Right atrium auricular region (tissue), 2 donors: ENCODE measurements at places on chromosomes 2 and 18. TPM values are rescaled to one million over a fixed set of nuclear protein-coding genes. Genes with fewer than 3 reads are reported as not detected.

DNA sequence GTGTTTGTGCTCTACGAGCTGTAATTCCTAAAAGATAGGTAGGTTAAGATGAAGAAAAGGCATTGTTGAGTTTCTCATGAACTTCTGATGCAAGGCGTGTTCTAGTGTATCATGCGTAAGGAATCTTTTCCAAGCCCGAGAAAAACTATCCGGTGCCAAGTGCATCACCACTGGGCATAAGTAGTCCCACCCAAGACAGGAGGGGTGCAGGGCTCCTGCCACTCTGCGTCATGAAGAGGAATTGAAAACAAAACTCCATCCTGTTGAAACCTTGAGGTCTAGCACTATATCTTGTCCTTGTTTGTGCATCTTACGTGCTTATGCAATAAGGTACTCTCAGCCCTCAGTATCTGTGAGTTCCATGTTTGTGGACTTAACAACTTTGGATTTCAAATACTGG lies 45.7 kb downstream of the RAB31 start:
- DNase-seq: no peak

TTC32 gene
- 6.6 TPM for total RNA-seq

- DNase-seq: no peak
Measured at GRCh38 chr2:30947686-30948085, 140.4 kb upstream of the CAPN13 start.

GRCh38 chr2:100812116-100812515 lies 7.8 kb upstream of the NPAS2 start:
- DNase-seq: no peak

GPR148 gene
- not detected for total RNA-seq

DNA sequence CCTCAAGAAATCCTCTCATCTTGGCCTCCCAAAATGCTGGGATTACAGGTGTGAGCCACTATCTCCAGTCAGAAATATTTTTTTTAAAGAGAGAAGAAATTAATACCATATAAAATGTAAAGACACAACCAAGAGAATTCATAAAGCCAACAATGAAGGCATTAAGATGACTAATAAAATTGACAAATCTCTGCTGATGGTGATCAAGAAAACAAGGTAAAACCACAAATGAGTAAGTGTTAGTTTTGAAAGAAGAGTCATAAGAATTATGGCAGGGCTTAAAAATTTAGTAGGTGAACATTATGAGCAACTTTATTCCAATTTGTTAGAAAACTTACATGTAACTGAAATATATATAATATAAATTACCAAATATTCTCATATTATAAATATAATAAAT lies 752.8 kb upstream of the CELF4 start:
- no peak for DNase-seq

DNA sequence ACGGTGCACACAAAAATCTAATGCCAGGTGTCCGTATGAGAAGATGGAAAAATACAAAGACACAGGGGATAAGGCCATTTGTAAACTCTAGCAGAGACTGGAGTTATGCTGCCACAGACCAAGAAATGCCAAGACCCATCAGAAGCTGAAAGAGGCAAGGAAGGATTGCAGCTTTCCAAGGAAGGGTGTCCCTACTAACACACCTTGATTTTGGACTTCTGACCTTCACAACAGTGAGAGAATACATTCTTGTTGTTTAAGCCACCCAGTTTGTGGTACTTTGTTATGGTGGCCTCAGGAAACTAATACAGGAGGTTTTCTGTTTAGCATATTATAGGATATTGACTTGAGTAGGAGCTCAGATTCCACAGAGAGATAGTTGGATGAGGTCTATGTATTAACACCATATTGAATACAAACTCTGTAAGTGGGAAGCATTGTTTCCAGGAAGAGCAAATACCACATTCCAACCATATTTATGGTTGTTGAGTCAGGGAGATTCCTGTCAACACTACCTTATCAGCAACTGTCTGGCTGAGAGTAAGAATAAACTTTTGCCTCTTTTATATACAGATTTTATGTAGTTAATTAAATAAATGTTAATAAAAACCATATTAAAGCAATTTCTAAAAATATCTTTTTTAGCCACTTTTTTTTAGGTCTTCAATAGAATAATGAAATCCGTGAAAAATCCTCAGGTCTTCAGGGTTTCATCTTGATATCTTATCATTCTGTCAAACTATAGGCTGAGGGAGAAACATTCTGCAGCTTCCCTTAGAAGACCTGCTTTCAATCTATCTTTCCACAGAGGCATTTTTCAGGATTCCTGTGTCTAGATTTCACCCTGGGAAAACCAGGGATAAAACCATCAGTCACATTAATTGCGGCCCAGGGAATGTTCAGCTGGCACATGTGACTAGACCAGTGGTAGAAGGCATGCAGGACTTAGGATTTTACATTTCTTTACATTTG lies 35.4 kb upstream of the HNMT start:
- DNase-seq: no peak

GRCh38 chr2:53670331-53670730 lies 97.3 kb upstream of the CHAC2 start:
- no peak for DNase-seq

GRCh38 chr2:240961910-240962299 lies 36.5 kb upstream of the SNED1 start:
- no peak for DNase-seq

DNA sequence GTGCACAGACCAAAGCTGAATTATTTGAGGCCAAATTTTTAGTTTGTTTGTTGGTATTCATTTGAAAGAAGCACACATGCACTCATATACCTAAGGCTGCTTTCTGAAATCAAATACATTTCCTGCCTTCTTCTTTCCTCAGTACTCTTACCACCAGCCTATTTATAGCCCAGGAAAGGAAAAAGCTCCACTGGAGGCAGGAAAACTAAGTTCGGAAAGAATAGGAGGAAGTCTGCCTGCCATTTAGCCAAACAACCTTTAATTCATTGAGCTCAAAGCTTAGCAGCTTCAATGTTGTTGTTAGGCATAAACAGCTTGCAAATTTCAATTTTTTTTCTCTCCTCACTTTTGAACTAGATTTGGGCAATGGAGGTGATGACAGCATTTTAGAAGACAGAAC lies 40.4 kb upstream of the RASGRP3 start:
- DNase-seq: no peak

- DNase-seq: no peak
Measured at GRCh38 chr18:60113396-60113795, 213.6 kb downstream of the PMAIP1 start.

ST6GAL2 gene
- total RNA-seq: 0.59 TPM

FAM161A gene
- 0.41 TPM for total RNA-seq

- no peak for DNase-seq
Measured at GRCh38 chr2:46985512-46985911, 69.9 kb upstream of the MCFD2 start.

DNA sequence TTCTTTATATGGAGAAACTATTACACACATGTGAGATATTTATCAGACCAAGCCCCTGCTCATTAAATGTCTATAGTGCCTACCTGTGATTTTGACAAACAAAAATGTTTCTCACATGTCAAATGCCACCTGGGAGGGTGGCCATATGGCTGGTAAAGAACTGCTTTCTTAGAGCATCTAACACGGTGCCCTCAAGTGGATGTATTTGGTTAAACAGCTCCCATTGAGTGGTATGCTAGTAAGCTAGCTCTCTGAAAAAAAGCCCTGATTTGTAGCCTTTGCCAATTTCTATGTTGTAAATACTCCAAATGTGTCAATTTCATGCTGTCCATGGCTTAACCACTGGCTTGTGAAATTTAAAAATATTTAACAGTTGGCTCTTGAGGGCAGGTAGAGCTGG lies 94.6 kb downstream of the PMAIP1 start:
- no peak for DNase-seq

- DNase-seq: no peak
Measured at GRCh38 chr2:134792186-134792585, 46.2 kb upstream of the ACMSD start.

ECEL1 gene
- not detected for total RNA-seq

LOXL3 gene
- 3.2 TPM for total RNA-seq

DNA sequence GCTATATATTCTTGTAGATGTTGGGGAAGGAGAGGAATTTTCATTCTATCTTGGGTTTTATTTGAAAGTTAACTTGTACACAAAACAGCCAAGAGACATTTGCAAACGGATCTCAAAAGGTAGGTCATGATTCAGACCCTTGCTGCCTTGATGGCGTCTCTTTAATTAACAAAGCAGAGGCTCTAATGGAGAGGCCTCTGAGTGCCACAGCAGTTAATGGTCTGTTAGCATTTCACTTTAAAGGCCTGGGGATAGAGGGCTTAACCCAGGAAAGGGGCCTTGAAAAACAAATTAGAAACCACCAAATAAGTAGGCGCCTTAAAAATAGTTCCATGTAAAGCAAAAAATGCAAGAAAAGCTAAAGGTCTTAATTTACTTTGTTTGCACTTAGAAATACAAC lies 836.9 kb upstream of the CELF4 start:
- DNase-seq: no peak

PTPRN gene
- not detected for total RNA-seq

DNA sequence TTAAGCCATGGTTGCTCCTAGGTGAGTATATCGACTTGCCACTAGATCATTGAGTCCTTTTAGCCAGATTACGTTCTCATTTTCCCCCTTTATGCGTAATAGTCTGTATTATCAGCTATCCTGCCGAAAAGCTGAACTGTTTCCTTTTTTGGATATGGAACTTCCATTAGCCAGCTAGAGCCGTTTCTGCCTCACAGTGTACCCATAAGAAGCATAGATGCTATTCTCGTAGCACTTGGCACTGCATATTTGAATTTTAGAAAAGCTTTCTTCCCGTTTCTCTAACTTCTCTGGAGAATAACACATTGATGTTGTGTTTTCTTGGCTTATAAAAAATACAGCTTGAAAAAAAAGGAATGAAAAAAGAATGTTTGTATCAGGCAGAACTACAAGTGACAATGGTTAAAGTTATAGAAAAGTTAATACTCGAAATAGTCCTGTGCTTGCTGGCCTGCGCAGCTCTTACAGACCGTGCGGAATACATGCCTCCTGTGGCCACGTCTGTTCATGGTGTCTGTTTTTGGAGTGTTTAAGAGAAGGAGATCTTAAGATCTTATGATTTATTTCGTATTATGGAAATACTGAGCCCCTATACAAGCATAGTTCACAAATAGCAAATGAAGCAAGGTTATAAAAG lies 710 bp downstream of the DUSP19 start:
- DNase-seq: no peak

DYNAP gene
- total RNA-seq: not detected

- DNase-seq: peak; percentile 73
Measured at GRCh38 chr18:10660179-10660884, 134.5 kb downstream of the NAPG start.

- DNase-seq: no peak
Measured at GRCh38 chr2:15776629-15776919, 163.8 kb upstream of the MYCN start.

DNA sequence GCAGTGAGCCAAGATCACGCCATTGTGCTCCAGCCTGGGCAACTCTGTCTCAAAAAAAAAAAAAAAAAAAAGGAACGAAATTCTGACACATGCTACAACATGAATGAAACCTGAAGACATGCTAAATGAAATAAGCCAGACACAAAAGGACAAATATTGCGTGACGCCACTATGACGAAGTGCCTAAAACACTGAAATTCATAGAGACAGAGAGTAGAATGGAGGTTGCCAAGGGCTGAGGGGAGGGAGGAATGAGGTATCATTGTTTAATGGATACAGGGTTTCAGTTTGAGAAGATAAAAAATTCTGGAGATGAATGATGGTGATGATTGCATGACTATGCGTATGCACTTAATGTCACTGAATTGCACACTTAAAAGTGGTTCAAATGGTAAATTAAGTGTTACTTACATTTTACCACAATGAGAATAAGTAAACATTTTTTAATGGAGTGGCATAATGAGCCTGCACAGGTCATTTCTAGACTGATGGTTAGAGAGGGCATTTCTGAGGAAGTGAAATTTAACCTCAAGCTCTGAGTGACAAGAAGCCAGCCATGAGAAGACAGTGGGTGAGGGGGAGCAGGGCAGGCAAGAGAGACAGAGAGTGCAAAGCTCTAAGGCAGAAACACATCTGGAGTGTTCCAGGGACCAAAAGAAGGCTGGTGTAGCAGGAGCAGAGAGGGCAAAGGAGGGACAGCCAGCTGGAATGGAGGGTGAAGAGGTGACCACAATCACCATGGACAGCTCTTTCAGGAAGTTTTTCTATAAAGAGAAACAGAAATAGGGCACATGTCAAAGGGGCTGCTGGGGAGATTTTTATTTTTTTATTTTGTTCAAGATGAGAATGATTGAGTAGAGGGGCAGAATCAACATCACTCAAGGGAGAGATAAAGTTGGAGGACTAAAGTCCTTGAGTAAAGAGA lies 20.6 kb upstream of the EXOC6B start:
- no peak for DNase-seq

DBI gene
- total RNA-seq: 312 TPM

DNA sequence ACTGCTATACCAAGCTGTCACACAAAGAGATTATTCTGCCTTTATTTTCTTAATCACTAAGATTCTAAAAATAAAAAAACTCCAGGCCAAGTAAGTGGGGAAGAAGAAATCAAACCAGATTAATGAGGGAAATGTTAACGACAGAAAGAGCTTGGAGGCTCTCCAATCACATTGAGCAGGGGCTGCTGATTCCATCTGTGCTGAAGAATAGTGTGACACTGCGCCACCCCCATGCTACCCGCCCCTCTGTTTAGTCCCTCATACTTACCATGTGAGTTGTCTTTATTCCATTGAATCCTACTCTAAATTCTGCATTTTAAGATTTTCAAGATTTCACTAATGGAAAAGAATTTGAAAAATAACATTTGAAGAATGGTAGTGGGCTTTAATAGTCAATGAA lies 998.0 kb upstream of the CDH2 start:
- DNase-seq: no peak

GRCh38 chr2:219119422-219120043 lies 41.1 kb downstream of the NHEJ1 start:
- DNase-seq: peak; percentile 68

CAPN14 gene
- total RNA-seq: 0.22 TPM

GRCh38 chr2:2590141-2590540 lies 259.1 kb upstream of the MYT1L start:
- peak; percentile 18 for DNase-seq
